NCI-H510A (cell line): ENCODE measurements at places on chromosomes 2 and 18.

DNA sequence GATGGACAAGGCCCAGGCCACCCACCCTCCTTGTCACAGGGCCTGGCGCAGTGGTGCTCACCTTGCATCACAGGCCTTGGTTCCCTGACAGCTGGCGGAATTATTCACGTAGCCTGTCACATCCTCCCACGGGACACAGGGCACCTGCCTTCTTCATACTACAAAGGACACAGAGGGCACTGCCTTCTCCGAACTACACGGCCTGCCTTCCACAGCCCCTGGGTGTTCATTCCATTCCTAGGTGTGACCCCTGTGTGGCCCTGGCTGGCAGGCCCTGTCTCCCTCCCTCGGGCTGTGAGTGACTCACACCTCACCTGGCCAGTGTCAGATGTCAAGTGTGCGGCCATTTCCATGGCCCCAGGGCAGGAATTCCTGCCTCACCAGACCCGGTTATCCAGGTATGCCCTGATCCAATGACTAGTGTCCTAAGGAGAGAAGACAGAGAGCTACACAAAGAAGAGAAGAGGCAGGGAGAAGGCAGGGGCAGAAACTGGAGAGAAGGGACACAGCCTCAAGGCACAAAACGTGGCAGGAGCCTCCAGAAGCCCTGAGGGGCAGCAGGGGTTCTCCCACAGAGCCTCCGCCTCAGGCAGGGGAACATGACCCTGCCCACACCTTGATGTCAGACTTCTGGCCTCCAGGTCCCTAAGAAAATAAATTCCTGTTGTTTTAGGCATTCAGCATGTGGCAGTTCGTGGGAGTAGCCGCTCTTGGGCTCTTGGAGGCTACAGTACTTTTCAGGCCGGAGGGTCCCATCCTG is 43.4 kb downstream of the MBP start:
- no peak for DNase-seq

- no peak for DNase-seq
These were observed 271.0 kb upstream of the HS6ST1 start for GRCh38 chr2:128589681-128590080.

DNA sequence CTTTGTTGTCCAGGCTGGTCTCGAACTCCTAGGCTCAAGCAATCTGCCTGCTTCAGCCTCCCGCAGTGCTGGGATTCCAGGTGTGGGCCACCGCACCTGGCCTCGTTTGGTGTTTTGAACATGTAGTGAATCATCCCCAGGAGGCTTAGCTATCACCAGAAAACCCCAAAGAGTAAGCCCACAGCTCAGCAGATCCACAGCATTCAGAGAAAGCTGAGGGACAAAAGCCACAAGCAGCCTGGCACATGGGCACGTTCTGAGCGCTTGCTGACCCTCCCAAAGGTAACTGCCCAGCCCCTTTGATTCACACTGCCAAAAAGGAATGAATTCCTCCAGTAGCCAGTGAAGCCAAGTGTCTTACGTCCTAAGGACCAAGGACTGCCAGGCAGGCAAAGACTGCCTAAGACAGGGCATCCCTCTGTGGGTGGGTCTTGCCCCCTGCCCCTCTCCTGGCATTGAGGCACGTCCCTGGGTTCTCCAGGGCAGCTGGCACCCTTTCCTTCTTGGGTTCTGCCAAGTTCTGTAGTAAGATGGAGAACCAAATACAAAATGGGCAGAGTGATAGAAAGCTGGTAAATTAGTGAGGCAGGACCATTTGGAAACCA is 31.7 kb downstream of the MBP start:
- DNase-seq, result no peak

DNA sequence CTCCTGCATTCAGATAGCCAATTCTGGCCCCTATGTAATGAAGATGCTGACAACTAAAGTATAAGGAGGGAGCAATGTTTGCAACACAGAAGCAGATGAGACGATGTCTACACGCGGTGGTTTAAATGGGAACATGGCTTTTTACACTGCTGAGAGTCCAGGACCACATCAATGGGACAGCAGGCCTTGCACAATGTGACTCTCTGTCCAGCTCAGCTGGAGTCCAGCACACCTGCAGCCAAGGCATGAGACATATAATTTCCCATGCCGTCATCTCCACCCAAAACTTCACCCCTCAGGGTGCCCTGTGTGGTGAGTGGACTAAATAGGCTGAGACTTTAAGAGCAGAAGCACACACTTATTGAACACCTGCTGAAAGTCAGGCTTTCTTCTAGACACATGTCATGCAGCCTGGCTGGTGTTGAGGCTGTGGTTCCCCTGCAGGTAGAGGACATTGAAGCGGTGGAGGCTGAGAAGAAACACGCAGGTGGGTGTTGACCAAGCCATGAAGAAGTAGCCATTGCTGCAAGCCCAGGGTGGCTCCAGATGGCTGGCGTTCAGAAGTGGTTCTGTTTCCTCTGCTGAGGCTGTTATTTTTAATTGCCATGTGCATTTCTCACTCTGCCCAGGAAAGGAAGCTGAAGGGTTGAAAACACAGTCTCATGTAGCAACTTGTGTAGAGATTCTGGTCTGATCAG is 345.6 kb downstream of the MYCN start:
- no peak for DNase-seq

DNA sequence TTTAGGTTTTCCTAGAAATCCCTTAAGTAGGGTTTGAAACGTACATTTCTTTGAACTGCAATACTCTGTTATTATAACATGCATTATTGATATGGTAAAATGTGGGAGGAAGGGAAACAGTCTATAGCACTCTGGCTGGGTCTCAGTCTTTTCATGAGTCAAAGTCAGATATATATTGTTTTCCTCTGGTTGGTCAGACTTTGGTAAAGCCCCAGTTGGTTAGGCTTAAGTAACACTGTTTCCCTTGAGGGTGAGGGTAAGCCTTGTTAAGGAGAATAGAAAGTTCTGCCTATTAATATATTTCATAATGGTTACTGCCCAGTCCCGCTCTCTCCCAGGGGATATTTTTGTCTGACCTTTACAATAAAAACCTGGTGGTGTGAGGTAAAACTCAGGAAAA is 44.7 kb upstream of the TNP1 start:
- no peak for DNase-seq
